ENCODE measurements at places on chromosomes 2 and 18.

- no peak for DNase-seq
These were observed 43.4 kb upstream of the SMAD7 start for GRCh38 chr18:48994044-48994651.

DNA sequence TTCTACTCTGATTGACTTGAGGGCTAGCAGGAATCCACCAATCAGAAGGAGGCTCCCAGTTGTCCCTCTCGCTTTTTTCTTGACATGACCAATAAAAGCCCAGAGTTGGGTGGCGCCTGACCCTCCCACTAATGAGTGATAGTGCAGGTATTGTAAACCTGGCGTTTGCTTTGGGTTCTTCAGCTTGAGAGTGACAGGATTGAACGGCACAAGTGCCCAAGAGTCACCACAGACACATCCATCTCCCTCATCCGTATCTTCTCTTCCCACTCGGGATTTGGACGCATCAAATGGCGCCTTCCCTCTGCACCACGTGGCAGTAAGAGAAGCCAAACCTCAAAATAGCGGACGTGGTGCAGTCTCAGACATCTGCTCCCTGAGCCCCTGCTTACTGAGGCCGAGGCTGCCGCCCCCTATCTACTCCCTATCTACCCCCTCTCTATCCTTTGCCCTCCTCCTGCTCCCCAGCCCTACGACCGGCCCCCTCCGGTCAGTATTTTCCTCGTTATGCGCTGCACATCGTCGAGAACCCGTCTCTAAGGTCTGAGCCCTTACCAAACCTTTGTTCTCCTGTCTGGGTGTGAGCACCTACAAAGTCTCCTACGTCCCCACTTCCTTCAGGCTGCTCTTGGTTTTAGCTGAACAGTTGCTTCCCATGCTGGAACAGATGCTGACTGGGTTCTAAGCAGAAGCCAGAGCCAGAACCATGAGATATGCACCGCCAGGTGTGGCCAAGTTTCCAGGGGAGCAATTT is 881 bp upstream of the FAM161A start:
- DNase-seq = peak; percentile 87

DNA sequence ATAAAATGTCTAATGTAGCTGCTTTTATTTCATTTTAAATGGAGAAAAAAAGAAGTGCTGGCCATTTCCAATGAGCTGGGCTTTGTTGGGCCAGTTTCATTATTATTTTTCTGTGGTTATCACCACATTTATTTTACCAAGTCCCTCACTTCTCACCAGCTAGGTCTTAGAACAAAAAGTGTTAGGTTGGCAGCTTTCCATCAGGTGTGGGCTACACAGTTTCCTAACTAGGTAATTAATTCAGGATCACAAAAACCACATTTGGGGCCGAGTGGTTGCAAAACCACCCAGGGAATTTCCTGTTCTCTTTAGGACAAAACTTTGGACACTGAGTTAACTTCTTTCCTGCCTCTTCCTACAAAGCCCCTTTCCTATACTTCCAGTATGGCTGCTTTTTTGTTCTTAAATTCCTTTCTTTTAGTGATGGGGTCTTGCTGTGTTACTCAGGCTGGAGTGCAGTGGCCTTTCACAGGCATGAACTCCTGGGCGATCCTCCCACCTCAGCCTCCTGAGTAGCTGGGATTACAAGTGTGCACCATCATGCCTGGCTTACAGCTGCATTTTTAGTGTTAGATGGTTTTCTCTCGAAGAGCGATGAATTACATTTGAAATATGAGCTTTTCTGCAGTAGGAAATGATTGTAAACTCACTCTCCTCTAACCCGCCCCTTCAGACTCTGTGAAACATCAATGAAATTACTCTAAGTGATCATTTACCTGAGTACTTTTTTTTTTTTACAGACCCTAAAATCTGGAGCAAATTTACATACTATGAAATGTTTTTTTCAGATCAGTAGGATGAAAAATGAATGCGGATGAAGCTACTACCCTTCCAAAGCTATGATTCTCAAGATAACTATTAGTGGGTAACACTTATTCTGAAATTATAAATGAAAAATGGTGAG is 2.6 kb upstream of the ZFP36L2 start:
- DNase-seq = no peak

GRCh38 chr2:110678457-110679336 is 834 bp upstream of the BUB1 start:
- no peak for DNase-seq

- no peak for DNase-seq
These were observed 248.7 kb upstream of the SIX3 start for GRCh38 chr2:44692821-44693220.

GRCh38 chr2:26890341-26891000 is 42.5 kb downstream of the DPYSL5 start:
- DNase-seq = no peak

DNA sequence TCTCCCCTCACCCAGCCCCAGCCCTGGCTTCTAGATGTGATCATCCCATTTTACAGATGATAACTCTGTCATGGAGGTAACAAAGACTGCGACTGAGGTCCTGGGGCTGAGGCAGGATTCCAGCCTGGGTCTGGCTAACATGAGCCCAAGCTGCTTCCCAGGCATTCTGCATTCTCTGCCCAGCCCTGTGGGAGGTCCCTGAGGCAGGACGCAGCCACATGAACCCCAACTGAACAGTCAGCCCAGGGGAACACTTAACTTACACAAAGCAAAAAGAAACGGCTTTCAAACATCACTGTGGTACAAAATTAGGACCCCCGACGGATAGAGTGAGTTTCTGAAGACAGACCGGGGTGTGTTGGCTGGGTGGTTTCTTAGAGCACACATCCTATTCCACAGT is 135.3 kb downstream of the ACKR3 start:
- no peak for DNase-seq

- no peak for DNase-seq
These were observed 96.4 kb downstream of the MAP3K20 start for GRCh38 chr2:173171924-173172643.

Measured in activated CD8-positive, alpha-beta memory T cell treated with anti-CD3 and anti-CD28 coated beads for 4 hours (primary cell).